ENCODE measurements at places on chromosomes 13 and 19. TPM values are rescaled to one million over a fixed set of nuclear protein-coding genes. Genes with fewer than 3 reads are reported as not detected.

DNA sequence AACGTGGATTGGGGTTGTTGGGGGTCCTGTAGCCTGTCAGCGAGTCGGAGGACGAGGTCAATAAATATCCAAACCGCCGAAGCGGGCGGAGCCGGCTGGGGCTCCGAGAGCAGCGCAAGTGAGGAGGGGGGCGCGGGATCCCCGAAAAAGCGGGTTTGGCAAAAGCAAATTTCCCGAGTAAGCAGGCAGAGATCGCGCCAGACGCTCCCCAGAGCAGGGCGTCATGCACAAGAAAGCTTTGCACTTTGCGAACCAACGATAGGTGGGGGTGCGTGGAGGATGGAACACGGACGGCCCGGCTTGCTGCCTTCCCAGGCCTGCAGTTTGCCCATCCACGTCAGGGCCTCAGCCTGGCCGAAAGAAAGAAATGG is 754 bp upstream of the SIX5 start:
- H3K27me3 ChIP-seq: peaks cover 3% of the 10 kb centered on the region
- peak overlapping the region; percentile 89 for H3K4me3 ChIP-seq
- H3K27ac ChIP-seq: peak overlapping the region; percentile 88

DNA sequence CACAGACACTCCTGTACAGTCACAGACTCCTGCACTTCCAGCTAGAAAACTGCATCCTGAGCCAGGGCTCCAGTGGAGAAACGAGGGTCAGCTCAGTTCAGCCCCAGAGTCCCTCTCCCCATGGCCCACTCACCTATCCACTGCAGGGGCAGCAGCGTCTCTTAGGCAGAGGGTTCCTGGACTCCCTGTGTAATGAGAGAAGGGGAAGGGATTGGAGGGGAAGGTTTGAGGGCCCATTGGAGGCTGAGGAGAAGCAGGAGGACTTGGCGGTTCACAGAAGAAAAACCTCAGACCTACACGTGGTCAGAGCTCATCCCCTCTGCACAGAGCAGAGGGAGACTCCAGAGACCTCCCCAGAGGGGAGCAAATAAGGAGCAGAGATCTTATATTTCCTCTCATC is 9.2 kb upstream of the CEACAM18 start:
- no peaks in the 10 kb centered on the region for H3K36me3 ChIP-seq
- DNase-seq: no peak
- H3K4me1 ChIP-seq: peaks cover 8% of the 10 kb centered on the region
- H3K27ac ChIP-seq: no peak overlapping the region

GRCh38 chr19:34416021-34416545 is 11.9 kb downstream of the PDCD2L start:
- no peak for DNase-seq
- H3K27ac ChIP-seq: no peak overlapping the region
- no peaks in the 10 kb centered on the region for H3K4me1 ChIP-seq

CERS4 gene
- total RNA-seq: 112 TPM

- no peaks in the 10 kb centered on the region for H3K27me3 ChIP-seq
- no peak overlapping the region for H3K4me3 ChIP-seq
- no peak overlapping the region for H3K27ac ChIP-seq
- no peaks in the 10 kb centered on the region for H3K36me3 ChIP-seq
- no peak for DNase-seq
- no peaks in the 10 kb centered on the region for H3K4me1 ChIP-seq
Observed at GRCh38 chr13:105048677-105049076, 1486.8 kb downstream of the EFNB2 start.

TLE6 gene
- total RNA-seq: 0.42 TPM

DNA sequence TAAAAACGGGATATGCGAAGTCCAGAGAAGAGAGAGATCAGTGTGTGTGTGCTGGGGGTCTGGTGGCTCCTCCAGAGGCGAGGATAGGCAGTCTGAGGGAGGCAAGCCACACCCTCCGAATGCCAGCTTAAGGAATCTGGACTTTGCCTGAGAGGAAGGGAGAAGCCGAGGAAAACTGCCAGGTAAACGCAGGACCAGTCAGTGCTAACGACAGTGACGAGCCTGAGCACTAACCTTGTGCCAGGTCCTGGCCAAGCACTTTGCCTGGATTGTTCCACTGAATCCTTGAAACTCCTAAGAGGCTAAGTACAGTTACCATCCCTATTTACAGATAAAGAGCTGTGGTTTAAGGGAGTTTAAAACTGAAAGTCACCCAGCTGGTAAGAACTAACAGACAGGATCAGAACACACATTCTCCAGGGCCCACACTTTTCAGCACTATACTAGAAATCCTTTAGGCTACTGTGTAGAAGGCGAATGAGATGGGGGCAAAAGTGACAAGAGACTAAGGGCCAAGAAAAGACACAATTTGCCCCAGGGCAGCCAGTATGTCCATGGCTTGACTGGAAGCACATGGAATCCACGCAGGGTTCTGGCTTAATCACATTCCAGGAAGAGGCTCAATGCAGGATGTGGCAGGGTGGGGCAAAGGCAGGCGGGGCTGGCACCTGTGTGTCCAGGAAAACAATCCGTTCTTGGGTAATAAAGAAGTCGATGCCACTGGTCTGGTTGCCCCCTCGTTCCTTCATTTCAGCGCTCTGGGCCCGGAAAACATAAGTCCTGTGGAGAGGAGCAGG is 15.1 kb downstream of the SMG9 start:
- DNase-seq: no peak
- no peaks in the 10 kb centered on the region for H3K27me3 ChIP-seq
- H3K4me3 ChIP-seq: no peak overlapping the region
- peaks cover 86% of the 10 kb centered on the region for H3K36me3 ChIP-seq
- no peak overlapping the region for H3K27ac ChIP-seq

- no peak overlapping the region for H3K4me3 ChIP-seq
- no peak for DNase-seq
- H3K27ac ChIP-seq: no peak overlapping the region
- H3K4me1 ChIP-seq: no peaks in the 10 kb centered on the region
- no peaks in the 10 kb centered on the region for H3K27me3 ChIP-seq
Observed at GRCh38 chr13:26949701-26950502, 189.3 kb upstream of the GPR12 start.

- no peak overlapping the region for H3K27ac ChIP-seq
- no peaks in the 10 kb centered on the region for H3K36me3 ChIP-seq
- no peak for DNase-seq
- no peaks in the 10 kb centered on the region for H3K4me1 ChIP-seq
Observed at GRCh38 chr13:66415444-66415843, 814.7 kb downstream of the PCDH9 start.

DNA sequence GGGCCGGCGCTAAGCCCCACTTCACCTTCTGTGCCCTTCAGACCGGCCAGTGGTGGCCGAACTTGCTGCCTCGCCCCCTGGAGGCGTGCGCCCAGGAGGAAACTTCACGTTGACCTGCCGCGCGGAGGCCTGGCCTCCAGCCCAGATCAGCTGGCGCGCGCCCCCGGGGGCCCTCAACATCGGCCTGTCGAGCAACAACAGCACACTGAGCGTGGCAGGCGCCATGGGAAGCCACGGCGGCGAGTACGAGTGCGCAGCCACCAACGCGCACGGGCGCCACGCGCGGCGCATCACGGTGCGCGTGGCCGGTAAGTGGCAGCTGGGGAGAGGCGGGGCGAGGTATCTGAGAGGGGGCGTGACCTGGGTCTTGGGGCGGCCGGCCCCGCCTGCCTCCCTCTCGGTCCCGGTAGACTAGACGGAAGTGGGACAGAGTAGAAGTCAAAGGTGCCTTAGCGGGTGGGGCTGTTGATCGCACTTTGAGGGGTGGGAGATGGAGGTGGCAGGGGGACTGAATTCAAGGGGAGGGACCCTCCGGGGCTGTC is 5.6 kb downstream of the ICAM5 start:
- peak; percentile 59 for DNase-seq
- H3K4me3 ChIP-seq: peak overlapping the region; percentile 80
- H3K4me1 ChIP-seq: peaks cover 43% of the 10 kb centered on the region
- H3K27ac ChIP-seq: peak overlapping the region; percentile 57

GAPDHS gene
- not detected for total RNA-seq

DNA sequence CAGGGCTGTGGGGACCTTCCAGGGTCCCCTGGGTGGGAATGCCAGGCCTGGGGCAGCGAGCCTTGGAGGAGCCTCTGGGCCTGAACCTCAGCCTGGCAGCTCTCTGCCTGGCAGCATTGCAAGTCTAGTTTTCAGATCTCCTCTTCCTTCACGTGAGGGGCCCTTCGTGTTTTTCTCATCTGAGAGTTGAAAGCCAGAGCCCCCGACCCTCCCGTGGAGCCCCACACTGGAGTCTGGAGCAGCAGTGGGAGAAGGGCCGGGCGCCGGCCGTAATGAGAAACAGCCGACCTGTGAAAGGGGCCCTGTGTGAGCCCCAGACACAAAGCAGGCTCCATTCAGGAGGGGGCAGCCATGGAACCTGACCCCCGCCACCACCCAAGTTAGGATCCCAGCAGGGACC is 19.3 kb downstream of the TMED1 start:
- no peaks in the 10 kb centered on the region for H3K27me3 ChIP-seq
- H3K36me3 ChIP-seq: peaks cover 58% of the 10 kb centered on the region
- no peak for DNase-seq
- H3K4me1 ChIP-seq: no peaks in the 10 kb centered on the region
- no peak overlapping the region for H3K4me3 ChIP-seq

P2RY11 gene
- 33.1 TPM for total RNA-seq

DNA sequence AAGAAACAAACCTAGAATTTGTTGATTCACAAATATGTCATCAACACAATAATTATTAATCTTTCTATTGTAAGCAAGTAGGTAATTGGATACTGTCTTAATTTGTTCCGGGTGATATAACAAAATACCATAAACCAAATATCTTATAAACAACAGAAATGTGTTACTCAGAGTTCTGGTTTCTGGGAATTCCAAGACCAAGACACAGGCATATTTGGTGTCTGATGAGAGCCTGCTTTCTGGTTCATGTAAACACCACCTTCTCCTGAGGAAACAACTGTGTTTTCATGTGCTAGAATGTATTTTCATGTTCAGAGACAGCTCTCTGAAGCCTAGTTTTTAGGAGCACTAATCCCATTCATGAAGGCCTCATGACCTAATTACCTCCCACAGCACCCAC is 1819.5 kb downstream of the SLITRK5 start:
- no peaks in the 10 kb centered on the region for H3K36me3 ChIP-seq
- H3K4me1 ChIP-seq: no peaks in the 10 kb centered on the region
- no peak overlapping the region for H3K4me3 ChIP-seq

EBPL gene
- 20.0 TPM for total RNA-seq

GRCh38 chr13:114318624-114319023 is 4.3 kb downstream of the CHAMP1 start:
- no peaks in the 10 kb centered on the region for H3K27me3 ChIP-seq
- peaks cover 55% of the 10 kb centered on the region for H3K36me3 ChIP-seq
- DNase-seq: no peak

Data from activated B cell treated with CpG ODN at 0.5 μM for 24 hours (primary cell).